ENCODE measurements at places on chromosomes 3 and 15. TPM values are rescaled to one million over a fixed set of nuclear protein-coding genes. Genes with fewer than 3 reads are reported as not detected.

Gene KNG1
- not detected for total RNA-seq

Gene ATRIP
- total RNA-seq, result 10.8 TPM

Gene XCR1
- total RNA-seq, result not detected

Gene KBTBD13
- not detected for total RNA-seq

Gene SLC28A2
- total RNA-seq, result not detected

Gene ALDH1A2
- not detected for total RNA-seq

Gene SQOR
- total RNA-seq, result 40.3 TPM

Gene ST8SIA2
- not detected for total RNA-seq

Gene GOLGA6L10
- total RNA-seq, result under 0.01 TPM

Gene CSTA
- total RNA-seq, result not detected

Gene IL5RA
- not detected for total RNA-seq

Gene STAB1
- not detected for total RNA-seq

Gene ATP10A
- total RNA-seq, result 12.8 TPM

Gene MUC20
- total RNA-seq, result not detected

Gene C15orf62
- under 0.01 TPM for total RNA-seq

Gene RPL4
- total RNA-seq, result 6,510 TPM

Gene TRPC1
- total RNA-seq, result 5.9 TPM

Gene PAQR9
- total RNA-seq, result not detected

Gene GAP43
- 0.36 TPM for total RNA-seq

Gene RPL29
- 1,798 TPM for total RNA-seq

Gene NEIL1
- total RNA-seq, result 0.56 TPM

Data from IMR-90 (cell line).